ENCODE measurements at places on chromosomes 2 and 18.

GRCh38 chr2:60409531-60409871, 144.0 kb downstream of the BCL11A start:
- no peak for DNase-seq

GRCh38 chr2:56474412-56475158, 290.8 kb downstream of the CCDC85A start:
- no peak for DNase-seq

GRCh38 chr18:8045884-8046281, 478.8 kb downstream of the PTPRM start:
- peak; percentile 32 for DNase-seq

- DNase-seq: no peak
These were observed 2.5 kb downstream of the IFIH1 start for GRCh38 chr2:162315938-162316337.

DNA sequence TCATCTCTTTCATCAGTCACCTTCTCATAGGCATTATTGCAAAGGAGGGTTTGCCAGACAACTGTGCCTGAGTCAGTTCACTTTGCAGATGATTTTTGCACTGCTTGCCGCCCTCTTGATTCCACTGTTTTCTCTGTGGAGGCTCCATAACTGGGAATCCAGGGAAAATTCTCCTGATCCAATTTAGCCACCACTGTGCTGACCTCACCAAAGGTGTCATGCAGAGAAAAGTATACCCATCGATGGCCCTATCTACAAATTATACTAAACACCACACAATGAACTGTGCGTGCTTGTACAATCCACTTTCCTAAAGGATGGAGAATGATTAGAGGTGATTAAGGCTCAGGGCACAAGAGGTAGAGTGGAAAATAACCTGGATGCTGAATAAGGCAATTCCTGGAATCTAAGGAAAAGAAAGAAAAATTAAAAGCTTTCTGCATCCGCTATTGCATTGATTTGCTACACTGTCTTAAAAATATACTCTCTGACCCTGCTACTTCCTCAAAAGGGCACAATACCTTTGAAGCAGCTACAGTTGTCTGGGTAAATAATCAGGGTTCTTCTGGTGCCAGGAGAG, 409.4 kb downstream of the RIT2 start:
- DNase-seq: no peak

- DNase-seq: no peak
These were observed 119.9 kb downstream of the HNMT start for GRCh38 chr2:138084206-138084605.

DNA sequence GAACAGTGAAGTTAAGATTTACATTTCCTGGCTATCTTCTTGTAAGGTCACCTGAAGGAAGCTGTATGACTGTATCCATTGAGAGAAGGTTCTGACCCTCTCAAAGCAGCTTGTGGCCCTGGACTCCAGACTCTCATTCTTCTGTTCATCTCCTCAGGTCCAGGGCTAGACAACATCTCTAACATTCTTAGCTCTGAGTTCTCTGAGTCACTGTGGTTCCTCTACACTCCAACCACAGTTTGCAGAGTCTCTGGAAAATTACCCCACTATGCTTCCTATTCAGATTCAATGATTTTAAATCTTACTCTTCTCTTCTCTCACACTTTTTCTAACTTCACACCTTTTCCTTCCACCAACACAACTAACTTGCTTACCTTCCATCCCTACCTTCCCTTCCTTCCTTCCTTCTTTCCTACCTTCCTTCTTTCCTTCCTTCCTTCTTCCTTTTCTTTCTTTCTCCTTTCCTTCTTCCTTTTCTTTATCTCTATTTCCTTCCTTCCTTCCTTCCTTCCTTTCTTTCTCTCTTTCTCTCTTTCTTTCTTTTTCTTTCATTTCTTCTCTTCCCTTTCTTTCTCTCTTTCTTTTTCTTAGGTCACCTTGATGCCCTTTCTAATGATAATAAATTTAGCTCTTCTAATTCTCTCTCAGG, 824.3 kb upstream of the ZEB2 start:
- no peak for DNase-seq

DNA sequence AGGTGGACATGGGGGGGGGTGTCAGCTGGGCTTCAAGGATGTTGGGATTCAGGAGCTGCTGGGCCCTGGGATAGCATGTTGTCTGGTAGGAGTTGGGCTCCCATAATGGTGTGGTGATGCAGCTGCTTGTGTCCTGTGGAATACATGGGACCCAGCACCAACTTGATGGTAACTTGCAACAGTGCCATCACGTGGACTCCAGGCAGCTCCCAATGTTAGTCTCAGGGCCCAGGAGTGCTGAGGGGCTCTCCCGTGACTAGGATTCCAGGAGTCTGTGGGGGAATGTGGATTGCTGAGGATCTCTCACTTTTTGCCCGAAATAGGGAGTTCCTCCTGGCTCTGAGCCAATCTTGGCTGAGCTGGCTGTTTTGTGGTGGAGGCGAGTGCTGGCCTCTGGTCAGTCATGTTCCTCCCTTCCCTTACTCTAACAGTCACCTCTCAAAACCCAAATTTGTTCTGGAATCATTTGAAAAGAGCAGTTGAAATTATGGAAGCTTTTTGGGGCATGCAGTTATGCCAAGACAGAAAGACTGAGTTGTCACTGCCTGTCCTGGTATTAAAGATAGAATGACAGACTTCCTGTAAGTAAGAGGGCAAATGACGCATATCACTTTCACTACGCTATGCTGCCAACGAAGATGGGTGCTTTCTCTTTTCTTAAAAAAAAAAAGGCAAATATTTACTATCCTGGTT, 607.1 kb downstream of the ADCYAP1 start:
- no peak for DNase-seq

GRCh38 chr2:239651859-239652258, 251.0 kb upstream of the HDAC4 start:
- no peak for DNase-seq

DNA sequence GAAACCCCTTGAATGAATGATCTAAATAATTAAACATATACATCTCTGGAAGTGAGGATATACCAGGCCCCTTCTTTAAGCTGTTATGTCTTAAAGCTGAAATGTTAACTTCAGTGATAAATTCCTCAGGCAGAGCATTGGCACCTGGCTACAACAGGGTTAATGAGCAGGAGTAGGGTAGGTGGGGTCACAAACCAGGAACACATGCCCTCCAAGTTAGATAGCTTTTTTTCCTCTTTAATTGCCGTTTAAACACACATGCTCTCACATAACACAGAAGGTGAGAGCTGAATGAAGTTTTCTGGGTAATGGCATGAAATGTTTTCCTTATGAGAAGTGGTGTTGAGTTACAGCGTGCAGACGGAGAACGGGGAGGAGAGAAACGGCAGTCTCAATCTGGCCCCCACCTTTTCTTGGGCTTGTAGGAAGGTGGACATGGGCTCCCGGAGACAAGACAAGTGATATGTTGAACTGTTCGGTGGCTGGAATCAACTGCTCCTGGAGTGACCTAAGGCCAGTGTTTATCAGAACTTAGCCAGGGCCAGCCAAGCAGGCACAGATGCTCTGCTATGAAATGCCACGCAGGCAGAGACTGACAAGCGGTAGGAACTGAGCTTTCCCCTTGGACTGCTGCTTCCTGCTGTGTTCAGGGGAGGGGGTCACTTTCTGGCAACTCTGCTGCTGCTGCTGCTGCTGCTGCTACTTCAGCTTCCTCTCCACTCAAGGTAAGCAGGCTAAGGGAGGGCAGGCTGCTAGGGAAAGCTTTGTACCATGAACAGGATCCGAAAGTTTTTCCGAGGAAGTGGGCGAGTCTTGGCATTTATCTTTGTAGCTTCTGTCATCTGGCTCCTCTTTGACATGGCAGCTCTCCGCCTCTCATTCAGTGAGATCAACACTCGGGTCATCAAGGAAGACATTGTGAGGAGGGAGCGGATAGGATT, at the start of gene GALNT5:
Gene GALNT5 (plus strand): TSS at position 394 of the 941 bp plus-strand sequence. CDS start 378 bp downstream, at position 772.
- DNase-seq: no peak

GRCh38 chr18:26493021-26493420, 55.3 kb downstream of the KCTD1 start:
- DNase-seq: no peak

GRCh38 chr2:64186699-64187605, 42.7 kb upstream of the PELI1 start:
- DNase-seq: no peak

All from CD4-positive, alpha-beta T cell treated with Interleukin-4 for 4 hours (primary cell).